ENCODE measurements at places on chromosomes 16 and 17. TPM values are rescaled to one million over a fixed set of nuclear protein-coding genes. Genes with fewer than 3 reads are reported as not detected.

SLC12A3 gene
- not detected for total RNA-seq

G6PC1 gene
- total RNA-seq: not detected

PCTP gene
- 14.4 TPM for total RNA-seq

TBC1D3 gene
- not detected for total RNA-seq

CCL1 gene
- total RNA-seq: not detected

ARMC7 gene
- 1.9 TPM for total RNA-seq

TMEM132E gene
- total RNA-seq: under 0.01 TPM

DPEP2 gene
- under 0.01 TPM for total RNA-seq

SLC5A2 gene
- total RNA-seq: under 0.01 TPM

CCDC182 gene
- not detected for total RNA-seq

PPP1R27 gene
- total RNA-seq: 0.19 TPM

RAMP2 gene
- total RNA-seq: 0.58 TPM

TLCD3B gene
- total RNA-seq: 0.19 TPM

CX3CL1 gene
- total RNA-seq: 0.19 TPM

GAS2L2 gene
- not detected for total RNA-seq

NPIPB9 gene
- total RNA-seq: 0.96 TPM

KRTAP4-4 gene
- not detected for total RNA-seq

SOX9 gene
- 2.8 TPM for total RNA-seq

SHCBP1 gene
- total RNA-seq: 5.6 TPM

SOST gene
- total RNA-seq: 20.0 TPM

SLC13A2 gene
- total RNA-seq: not detected

CDH5 gene
- 23.2 TPM for total RNA-seq

UBFD1 gene
- 153 TPM for total RNA-seq

COQ7 gene
- total RNA-seq: 11.8 TPM

CDRT15 gene
- not detected for total RNA-seq

GFAP gene
- total RNA-seq: under 0.01 TPM

GPR142 gene
- not detected for total RNA-seq

EME1 gene
- 3.7 TPM for total RNA-seq

GNG13 gene
- not detected for total RNA-seq

PLXDC1 gene
- 1.1 TPM for total RNA-seq

KRTAP1-5 gene
- total RNA-seq: 1.9 TPM

TGFB1I1 gene
- total RNA-seq: 21.4 TPM

SKAP1 gene
- not detected for total RNA-seq
